ENCODE measurements at places on chromosomes 11 and 22.

GRCh38 chr11:59189986-59190385 lies 18.1 kb downstream of the DTX4 start:
- DNase-seq = no peak

DNA sequence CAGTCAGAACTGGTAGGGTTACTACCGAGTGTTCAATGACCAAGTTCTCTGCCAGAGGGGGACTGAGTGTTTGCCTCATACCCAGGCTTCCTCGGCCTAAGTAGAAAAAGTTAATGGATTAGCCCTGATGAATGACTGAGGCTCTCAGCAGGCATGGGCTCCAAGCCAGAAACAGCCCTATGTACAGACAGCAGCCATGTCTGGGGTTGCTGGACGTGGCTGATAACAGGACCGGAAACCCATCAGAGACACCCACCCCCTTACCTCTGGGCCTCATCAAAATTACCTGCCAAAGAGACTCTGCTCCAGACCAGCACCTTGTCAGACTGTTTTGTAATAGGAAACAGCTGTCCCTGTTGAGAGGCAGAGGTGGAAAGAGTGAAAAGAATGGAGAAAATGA lies 351.4 kb downstream of the ETS1 start:
- no peak for DNase-seq

DNA sequence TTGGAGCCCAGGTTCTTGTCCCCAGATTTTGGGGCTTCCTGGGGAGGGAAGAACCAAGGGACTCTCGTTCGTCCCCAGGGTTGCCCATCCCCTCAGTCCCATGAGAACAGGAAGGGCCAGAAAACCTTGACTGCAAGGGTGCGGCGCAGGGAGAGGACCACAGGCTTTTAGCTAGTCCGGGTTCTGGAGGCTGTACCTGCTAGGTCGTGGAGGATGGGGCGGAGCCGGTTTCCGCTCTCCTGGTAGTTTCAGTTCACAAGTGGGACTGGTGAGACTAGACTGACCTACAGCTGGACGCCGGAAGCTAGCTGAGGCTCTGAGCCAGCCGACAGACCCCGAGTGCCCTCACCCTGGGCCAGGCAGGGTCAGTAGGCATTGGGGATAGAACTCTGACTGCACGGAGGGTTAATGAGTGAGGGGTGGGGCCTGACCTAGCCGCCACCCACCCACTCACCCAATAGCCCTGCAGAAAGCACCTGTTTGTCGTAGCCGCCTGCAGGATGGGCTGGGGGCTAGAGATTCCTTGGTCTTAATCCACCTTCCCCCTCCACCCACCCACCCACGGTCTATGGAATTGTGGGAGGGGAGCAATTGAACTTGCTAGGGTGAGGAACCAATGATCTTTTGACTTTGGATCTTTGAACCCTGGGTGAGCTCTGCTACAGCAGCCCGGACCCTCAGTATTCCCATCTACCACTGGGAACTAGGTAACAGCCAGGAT lies 1.5 kb downstream of the MAFF start:
- DNase-seq = peak; percentile 88

GRCh38 chr11:84430661-84431060 lies 1144.5 kb upstream of the CCDC90B start:
- DNase-seq = no peak

- peak; percentile 90 for DNase-seq
Observed at GRCh38 chr22:18110194-18110953, at the start of gene TUBA8. TSS of gene TUBA8 (plus strand) at chr22:18110809. CDS start at chr22:18110866, 57 bp downstream.

- DNase-seq = peak; percentile 96
Observed at GRCh38 chr11:69122630-69123431, 32.9 kb upstream of the SMIM38 start.

DNA sequence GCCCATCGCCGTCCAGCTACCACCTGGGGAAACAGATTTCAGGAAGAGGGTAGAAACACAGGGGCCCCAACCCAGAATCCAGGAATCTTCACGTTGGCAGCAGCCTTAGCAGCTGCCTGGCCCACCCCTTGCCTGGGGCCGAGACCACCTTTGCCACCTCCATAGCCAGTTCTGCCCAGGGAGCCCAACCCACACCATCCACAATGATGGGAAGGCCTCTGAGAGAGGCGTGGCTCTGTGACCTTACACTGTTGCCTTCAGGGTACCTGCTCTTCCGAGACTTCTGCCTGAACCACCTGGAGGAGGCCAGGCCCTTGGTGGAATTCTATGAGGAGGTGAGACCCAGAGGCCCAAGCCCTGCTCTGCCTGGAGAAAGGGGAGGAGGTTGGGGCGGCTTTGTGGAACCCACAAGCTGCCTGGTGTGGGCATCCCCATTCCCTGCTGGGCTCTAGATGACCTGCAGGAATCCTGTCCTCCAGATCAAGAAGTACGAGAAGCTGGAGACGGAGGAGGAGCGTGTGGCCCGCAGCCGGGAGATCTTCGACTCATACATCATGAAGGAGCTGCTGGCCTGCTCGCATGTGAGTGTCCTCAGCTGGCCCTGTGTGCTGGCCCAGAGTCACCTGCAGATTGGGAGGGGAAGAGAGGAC lies 10.0 kb upstream of the ANKRD13D start:
- no peak for DNase-seq

GRCh38 chr11:61747192-61747966 lies 5.1 kb upstream of the MYRF start:
- DNase-seq = peak; percentile 97

DNA sequence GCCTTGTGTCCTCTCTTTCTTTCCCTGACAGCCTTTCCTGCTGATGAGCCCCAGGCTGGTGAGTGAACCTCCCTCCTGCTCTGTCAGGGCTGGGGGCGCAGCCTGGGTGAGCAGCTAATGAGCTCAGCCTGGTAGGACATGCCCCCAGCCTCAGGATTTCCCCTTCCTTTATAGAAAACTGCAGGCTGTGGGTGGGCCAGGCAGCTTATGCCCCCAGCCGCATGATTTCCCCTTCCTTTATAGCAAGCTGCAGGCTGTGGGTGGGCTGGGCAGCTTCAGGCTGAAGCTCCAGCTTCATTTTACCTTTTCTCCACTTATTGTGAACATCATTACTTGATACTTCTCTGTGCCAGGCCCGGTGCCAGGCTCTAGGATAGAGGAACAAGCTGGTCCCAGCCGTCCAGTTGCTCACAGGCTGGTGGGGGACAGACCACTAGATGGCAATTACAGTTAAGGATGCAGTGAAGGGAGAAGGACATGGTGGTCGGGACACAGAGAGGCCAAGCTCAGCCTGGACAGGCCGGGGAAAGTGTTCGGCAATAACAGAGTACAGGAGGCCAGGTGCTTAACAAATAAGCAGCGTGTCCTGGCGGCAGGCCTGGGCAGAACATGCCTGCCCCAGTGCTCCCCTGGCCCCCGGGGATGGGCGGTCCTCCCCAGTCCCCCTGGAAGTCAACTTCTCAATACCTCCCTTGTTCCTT lies 5.3 kb downstream of the LGALS12 start:
- DNase-seq = peak; percentile 37

GRCh38 chr22:23722724-23723123 lies 28.2 kb downstream of the ZNF70 start:
- no peak for DNase-seq

GRCh38 chr22:30990690-30991089 lies 21.6 kb downstream of the TUG1 start:
- DNase-seq = no peak

DNA sequence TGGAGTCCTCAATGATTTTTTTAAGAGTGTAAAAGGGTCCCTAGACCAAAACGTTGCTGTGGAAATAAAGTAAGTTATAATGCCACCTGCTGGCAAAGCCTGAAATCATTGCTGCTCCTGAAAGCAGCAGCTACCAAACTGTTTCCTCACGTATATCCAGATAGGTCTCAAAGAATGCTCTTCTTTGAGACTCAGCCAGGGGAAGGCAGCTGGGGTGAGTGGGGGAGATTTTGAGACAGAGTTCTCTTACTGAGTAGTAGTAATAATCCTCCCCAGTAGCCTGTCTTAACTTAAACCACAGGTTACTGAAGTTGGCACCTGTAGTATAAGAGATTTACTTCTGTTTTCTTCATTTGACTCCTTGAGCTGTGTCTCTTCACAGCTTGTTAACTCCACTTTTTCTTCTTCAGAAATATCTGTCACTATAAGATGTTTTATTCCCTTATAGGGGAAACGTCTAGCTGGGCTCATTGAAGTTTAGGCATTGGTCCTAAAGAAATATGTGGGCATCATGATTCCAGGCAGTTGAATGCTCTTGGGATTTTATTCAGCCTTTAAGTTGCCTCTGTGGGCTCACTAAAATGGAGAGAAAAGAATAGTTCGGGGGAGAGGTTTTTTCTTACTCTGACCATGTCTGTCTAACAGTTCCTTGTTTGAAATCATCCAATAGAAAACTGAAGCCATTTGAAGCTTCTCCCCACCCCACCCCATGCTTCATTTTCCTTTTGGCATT lies 77.9 kb downstream of the BTBD10 start:
- peak; percentile 54 for DNase-seq

- peak; percentile 60 for DNase-seq
Observed at GRCh38 chr11:68649851-68650555, 34.3 kb upstream of the GAL start.

GRCh38 chr11:123449436-123449835 lies 19.4 kb downstream of the GRAMD1B start:
- no peak for DNase-seq

DNA sequence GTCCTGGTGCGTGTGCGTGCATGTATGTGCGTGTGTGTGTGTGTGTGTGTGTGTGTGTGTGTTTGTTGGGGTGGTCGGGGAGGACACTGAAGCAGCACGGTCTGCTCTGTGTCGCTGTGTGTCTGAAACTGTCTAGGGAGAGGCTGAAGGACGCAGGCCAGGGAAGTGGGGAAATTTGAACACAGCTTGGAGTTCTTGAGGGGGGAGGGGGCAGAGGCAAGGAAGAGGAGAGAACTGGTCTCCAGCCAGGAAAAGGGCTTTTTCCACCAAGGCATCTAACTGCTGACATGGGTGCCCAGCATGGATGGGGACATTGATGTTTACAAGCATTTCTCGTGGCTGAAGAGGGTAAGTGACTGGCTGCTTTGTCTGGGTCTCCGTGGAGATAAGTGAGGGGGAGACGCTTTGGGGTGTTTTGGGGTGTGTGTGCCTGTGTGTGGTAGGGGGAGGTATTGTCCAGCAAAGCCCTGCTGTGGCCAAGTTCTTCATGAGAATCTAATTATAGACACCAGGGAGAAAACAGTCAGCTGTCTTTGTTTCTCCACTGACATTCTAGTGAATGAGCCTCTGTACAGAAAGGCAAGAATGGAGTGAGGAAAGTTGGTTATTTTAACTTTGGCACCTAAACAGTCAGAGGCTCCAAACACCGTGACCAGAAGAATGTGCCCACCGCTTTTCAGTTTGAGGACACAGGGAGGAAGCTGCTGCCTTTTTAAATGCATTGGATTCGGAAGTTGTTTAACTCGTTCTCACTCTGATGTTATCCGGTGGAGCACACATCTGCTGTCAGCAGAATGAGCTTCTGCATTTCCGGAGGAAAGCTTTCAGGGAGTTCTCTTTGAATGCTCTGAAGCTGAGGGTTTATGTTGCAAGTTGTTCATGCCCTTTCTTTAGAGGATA lies 63.7 kb downstream of the PPFIBP2 start:
- DNase-seq = no peak

DNA sequence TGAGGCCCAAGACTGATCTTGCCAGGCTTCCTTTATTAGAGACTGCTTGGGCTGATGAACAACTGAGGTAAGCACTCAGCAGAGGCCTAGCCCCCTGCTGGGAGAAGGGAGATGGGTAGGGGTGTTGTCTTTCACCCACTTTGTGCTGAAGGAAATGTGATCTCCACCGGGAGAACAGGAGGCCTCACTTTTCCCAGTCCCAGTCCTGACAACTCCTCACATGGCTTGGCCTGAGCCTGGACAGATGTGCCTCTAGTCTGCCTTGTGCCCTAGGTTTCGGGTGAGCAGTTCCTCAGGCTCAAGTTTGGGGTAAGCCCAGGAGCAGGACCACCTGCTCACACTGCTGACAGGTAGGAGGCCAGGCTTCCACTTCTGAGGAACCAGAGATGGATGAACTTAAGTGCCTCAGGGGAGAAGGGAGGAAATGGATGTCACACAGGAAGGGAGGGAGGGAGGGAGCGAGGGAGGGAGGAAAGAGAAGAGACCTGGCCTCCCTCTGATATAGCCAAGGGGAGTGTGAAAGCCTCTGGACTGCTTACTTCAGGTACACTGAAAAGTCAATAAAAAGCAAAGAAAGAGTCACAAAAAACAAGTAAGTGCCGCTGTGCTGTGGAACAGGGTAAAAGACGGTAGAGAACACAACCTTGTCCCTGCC lies 8.1 kb downstream of the CLPB start:
- DNase-seq = no peak

DNA sequence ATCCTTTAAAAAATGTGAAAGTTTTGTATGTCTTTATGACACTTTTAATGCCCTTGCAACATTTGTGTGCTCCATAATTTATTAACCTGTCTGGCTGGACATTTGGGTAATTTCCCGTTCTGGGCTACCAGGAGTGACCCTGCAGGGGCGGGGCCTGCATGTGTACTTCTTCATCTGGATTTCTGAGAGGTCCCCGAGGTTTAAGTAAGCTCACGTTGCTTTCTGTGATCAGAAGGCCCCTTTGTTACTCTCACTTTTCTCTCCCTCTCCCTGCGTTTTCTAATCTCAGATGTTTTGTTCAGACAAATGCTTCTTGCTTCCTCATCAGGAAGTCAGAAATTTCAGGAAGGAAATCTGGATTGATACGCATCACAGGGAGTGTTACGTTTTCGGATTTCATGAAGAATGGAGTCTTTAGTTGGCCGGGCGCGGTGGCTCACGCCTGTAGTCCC lies 78.9 kb upstream of the CRYBB3 start:
- no peak for DNase-seq

DNA sequence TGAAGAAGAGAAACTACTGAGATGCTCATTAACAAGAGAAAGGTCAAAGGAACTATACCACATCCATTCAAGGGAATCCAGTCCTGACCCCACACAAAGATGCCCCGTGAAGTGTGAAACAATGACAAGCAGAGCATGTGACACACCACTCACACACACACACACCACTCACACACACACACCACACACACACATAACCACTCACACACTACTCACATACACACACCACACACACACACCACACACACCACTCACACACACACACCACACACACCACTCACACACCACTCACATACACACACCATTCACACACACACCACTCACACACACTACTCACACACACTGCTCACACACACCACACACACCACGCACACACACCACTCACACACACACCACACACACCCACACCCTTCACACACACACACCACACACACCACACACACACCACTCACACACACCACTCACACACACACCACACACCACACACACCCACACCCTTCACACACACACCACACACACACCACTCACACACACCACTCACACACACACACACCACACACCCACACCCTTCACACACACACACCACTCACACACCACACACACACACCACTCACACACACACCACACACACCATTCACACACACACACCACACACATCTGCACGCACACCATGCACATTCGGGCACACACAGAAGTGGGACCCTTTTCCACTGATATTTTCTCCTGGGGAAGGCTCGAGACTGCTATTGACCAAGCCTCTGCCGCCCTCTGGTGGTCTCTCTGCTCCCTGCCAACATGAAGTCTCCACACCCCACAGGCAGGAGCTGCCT lies 32.0 kb upstream of the COMT start:
- DNase-seq = peak; percentile 93
